ENCODE measurements at places on chromosomes 3 and 15. TPM values are rescaled to one million over a fixed set of nuclear protein-coding genes. Genes with fewer than 3 reads are reported as not detected.

ZNF620 gene
- total RNA-seq = 3.0 TPM

SPSB4 gene
- total RNA-seq = not detected

SCAMP5 gene
- 1.9 TPM for total RNA-seq

SETMAR gene
- 8.2 TPM for total RNA-seq

GRAMD2A gene
- total RNA-seq = under 0.01 TPM

ISL2 gene
- 0.47 TPM for total RNA-seq

DUOXA2 gene
- total RNA-seq = not detected

EPM2AIP1 gene
- total RNA-seq = 9.9 TPM

MCF2L2 gene
- total RNA-seq = 0.38 TPM

SLC51A gene
- total RNA-seq = not detected

CSPG5 gene
- total RNA-seq = 0.45 TPM

ZCWPW2 gene
- total RNA-seq = 0.18 TPM

GUCA1C gene
- total RNA-seq = not detected

MAP6D1 gene
- total RNA-seq = 0.75 TPM

IQSEC1 gene
- total RNA-seq = 10.9 TPM

MTMR10 gene
- total RNA-seq = 16.8 TPM

HAPLN3 gene
- 22.1 TPM for total RNA-seq

TMEM207 gene
- total RNA-seq = not detected

CYP1A2 gene
- not detected for total RNA-seq

ELP6 gene
- 39.3 TPM for total RNA-seq

GOLGA6L25 gene
- not detected for total RNA-seq

CFAP100 gene
- total RNA-seq = not detected

IL20RB gene
- 0.54 TPM for total RNA-seq

CEP19 gene
- 2.4 TPM for total RNA-seq

RNU5B-1 gene
- not detected for total RNA-seq

USP50 gene
- total RNA-seq = 0.09 TPM

CFAP92 gene
- total RNA-seq = not detected

PFKFB4 gene
- total RNA-seq = 6.6 TPM

PLA2G4D gene
- total RNA-seq = not detected

TF gene
- under 0.01 TPM for total RNA-seq

COLQ gene
- total RNA-seq = 0.36 TPM
